ENCODE measurements at places on chromosomes 7 and 10. TPM values are rescaled to one million over a fixed set of nuclear protein-coding genes. Genes with fewer than 3 reads are reported as not detected.

Gene NRCAM
- 16.2 TPM for total RNA-seq

Gene OR2A5
- not detected for total RNA-seq

Gene SLC18A3
- 0.31 TPM for total RNA-seq

Gene SPDYE17
- not detected for total RNA-seq

Gene VWDE
- 3.1 TPM for total RNA-seq

Gene SLC29A3
- 1.9 TPM for total RNA-seq

Gene FBXL13
- 1.3 TPM for total RNA-seq

DNA sequence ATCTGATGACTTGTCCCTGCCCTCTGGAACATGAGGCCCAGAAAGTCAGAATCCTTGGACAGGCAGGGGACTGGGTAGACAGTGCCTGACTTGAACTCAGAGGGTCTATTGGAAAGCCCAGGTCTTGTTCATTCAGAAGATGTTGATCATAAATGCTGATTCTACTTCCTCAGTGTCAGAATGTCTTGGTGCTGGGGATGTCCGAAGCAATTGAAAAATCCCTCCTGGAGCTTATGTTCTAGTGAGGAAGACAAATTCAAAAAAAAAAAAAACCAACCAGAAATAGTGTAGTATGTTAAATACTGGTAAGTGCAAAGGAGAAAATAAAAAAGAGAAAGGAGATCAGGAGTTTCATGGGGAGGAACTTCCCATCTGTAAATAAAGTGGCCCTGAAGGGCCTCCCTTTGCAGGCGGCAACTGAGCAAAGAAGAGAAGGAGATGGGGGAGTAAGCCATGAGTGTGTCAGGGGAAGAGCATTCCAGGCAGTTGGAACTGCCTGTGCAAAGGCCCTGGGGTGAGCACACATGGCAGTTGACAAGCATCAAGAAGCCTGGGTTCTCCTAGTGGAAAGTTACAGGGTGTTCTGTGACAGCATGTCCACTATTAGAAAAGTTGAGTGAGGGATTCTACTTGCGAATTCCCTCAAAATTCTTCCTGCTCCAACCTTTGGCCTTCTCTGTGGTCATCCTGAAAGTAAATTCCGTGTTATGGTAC is 30.7 kb downstream of the TSPAN15 start:
- no peak for DNase-seq

DNA sequence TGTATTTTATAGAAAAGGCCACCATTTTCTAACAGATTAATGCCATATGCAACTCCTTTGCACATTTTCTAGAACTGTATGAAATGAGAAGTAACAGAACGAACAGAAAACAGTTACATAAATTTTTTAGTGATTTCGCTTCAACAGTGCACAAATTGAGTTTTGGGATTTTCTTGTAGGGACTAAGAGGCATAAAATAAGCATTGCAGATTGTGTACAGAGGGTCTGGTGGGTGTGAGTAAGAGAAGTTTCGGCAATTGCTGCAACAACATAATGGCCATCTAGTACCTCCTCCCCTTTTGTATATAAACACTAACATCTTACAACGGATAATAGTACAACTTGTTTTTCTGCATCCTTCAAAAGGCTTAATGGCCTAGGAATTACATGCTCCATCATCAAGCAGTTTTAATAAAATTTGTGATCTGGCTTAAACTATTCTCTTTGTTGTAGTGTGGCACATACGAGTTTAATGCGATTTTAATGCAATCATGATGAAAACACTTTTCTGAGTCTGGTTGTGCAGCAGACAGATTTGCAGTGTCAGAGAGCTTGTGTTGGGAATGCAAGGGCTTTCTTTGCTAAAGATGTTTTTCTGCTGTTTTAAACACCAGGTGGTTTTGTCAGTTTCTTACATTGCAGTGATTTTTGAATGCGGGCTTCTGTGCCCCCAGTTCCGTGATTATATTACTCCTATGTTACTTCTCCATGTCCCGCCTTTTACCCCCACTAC is 2.9 kb downstream of the GLCCI1 start:
- peak; percentile 7 for DNase-seq

DNA sequence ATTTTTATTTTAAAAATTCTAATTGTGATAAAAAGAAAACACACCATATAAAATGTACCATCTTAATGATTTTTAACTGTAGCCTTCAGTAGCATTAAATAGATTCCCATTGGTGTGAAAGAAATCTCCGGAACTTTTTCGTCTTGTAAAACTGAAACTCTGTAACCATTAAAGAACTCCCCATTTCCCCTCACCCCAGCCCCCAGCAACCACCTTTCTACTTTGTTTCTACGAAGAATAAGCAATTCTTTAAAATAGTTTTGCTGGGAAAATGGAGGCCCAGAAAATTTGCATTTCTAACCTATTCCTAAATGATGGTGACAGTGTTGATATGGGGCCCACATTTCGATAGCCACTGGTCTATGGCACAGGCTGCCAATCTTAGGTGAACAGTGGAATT is 305.4 kb upstream of the PFKP start:
- DNase-seq: no peak

GRCh38 chr10:27345455-27345920 is 104.9 kb upstream of the ACBD5 start:
- peak; percentile 10 for DNase-seq

- DNase-seq: no peak
These were observed 190.9 kb downstream of the RPS24 start for GRCh38 chr10:78224602-78225001.

DNA sequence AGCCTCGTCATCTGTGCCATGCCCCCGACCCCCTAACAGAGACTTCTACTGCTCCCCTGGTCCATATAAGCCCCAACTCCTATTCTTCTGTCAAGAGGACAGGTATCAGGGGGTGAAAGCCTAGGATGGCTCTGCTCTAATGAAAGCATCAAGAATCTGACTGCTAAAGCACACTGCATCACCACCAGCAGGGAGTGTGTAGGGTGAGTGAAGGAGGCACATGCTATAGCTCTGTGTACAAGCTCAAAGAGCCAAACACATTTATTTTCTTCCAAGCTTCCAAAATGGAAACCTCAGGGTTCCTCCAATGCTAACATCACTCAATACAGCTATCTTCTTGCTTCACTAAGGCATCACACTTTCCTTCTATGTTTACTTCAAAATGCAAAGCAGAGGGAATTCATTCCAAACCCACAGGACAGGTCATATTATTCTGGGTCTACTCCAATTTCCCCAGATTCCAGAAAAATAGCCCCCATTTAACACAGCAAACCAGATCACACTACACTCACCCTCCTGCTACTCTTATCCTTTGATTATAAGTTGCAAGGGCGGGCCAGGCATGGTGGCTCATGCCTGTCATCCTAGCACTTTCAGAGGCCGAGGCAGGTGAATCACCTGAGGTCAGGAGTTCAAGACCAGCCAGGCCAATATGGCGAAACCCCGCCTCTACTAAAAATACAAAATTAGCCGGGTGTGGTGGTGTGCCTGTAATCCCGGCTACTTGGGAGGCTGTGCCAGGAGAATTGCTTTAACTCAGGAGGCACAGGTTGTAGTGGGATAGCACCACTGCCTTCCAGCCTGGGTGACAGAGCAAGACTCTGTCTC is 36.6 kb downstream of the RHEB start:
- DNase-seq: no peak

DNA sequence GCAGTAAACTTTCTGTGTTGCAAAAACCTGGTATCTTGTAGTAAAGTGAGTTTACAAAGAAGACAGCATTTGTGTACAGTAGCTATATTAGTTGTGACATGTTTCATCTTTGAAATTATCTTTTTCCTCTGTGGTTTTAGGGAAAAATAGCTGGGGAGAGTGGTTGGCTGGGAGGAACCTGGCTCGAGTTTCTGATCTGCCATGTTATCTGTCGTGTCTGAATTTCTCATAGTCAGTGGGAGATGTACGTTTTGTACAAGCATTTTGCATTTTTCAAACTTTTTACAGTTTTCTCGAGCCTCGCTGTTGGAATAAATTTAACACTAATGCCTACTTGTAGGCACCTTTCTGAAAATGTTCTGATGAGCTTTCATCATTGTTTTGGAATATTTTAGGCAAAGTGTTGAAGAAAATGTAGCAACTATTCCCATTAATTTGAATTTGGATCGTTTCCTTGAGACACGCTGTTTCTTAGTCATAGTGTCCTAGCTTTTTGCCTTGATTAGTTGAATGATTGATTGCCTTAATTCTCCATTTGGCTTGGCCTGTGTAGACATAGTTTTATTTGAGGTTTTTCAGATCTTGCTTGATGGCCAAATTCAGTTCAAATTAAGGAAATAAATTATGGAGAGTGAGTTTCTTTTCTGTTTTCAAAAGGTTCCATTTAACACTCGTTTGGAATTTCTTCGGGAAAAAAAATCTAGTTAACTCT is 65.1 kb downstream of the CAMK1D start:
- no peak for DNase-seq

DNA sequence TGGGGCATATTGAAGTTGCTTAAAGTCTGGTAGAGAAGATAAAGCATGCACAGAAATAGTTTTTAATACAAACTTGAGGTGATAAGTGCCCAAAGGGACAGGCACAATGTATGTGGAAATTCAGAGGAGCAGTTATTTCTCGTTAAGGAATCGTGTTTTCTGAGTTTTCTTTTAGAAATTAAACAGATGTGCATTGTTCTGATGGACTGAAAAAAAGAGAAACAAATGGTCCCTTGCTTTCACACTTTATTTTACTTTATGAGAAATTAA is 45.6 kb downstream of the CNNM2 start:
- no peak for DNase-seq
